ENCODE measurements at places on chromosomes 6 and 20. TPM values are rescaled to one million over a fixed set of nuclear protein-coding genes. Genes with fewer than 3 reads are reported as not detected.

Gene PHACTR1
- total RNA-seq, result 13.2 TPM

Gene ZBP1
- 0.11 TPM for total RNA-seq

Gene PTCHD4
- not detected for total RNA-seq

Gene PRKN
- total RNA-seq, result 0.57 TPM

Gene HUS1B
- total RNA-seq, result 2.9 TPM

Gene OR12D3
- not detected for total RNA-seq

Gene ZFAND3
- total RNA-seq, result 12.9 TPM

Gene SLA2
- not detected for total RNA-seq

Gene TOP1
- 15.0 TPM for total RNA-seq

Gene NFATC2
- 0.18 TPM for total RNA-seq

Gene BTBD3
- total RNA-seq, result 24.7 TPM

Gene FGD2
- not detected for total RNA-seq

Gene ACTL10
- total RNA-seq, result 0.18 TPM

Data from Daoy (cell line).